ENCODE measurements at places on chromosomes 11 and 22.

DNA sequence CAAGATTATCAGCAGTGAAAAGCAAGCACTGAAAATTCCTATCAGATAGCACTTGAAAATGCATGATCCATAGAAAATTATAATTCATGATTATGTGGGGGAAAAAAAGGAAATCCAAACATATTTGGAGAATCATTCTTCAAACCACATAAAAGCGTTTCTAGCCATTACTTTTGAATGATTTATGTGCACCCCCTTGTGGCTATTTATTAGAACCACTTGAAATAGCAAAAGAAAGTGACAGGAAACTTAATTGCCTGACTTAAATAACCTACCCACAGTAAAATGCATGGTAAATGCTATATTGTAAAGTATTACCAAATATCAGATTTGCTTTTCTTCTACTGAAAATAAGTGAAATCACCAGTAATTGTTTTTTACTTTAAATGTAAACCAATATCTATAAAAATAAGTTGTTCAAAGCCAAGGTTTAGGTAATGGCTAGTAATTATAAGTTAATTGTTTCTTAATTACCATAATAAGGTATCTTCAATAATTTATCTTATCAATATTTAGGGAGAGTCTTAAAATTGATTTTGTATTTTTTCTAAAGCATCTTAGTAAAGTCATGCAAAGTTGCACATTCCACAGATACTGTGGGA, 168.5 kb downstream of the ARHGAP42 start:
- no peak for DNase-seq

DNA sequence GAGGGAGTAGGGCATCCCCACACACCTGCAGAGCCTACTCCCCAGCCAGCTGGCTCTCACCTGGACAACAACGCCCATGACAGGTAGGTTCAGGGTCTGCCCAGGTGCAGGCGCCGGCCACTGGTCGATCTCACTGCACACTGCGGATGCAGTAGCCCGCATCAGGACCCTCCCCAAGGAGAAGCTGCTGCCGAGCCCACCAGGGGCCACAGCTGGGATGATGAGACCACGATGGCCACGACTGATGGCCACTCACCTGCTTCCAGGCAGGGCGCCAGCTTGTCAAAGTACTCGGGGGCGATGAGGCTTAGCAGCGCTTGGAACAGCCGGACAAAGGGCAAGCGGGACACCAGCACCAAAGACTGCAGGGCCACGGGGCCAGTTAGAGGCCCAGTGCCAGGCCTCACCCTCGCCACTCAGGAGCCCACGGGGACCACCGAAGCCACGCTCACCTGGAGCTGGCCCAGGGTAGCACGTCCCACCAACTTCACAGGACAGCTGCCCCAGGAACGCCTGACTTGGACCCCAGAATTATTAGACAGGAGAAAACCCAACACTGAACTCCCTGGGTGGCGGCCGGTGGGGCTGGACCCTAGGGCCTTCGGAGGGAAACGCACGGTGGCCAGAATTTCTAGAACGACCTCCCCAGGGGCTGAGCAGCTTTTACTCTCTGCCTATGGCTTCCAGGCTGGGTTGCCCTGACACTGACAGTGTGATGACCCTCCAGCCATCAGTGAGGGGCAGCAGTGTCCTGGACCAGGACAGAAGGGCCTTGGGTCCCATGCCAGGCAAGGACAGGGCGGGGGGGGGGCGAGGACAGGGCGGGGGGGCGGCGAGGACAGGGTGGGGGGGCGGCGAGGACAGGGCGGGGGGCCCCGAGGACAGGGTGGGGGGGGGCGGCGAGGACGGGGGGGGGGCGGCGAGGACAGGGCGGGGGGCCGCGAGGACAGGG, 8.9 kb upstream of the PLXNB2 start:
- no peak for DNase-seq

DNA sequence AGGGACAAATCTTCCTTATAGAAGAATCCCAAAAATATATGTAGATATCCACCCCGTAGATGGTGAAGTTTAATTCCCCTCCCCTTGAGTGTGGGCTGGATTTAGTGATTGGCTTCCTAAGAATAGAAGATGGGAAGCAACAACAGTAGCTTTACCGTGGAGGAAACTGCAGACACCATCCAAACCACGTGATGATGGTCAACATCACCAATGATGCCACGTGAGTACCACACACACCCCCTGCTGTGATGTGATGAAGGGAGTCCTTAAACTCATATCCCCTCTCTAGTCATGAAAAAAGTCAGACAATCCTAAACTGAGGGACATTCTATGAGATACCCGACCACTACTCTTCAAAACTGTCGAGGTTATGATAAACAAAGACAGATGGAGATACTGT, 76.4 kb upstream of the SLC22A12 start:
- DNase-seq: no peak

- no peak for DNase-seq
Measured at GRCh38 chr11:87970762-87971161, 204.5 kb downstream of the RAB38 start.

GRCh38 chr22:31094741-31095140, 12.6 kb downstream of the SELENOM start:
- DNase-seq: no peak

- DNase-seq: no peak
Measured at GRCh38 chr11:11747570-11747969, 94.2 kb upstream of the USP47 start.

GRCh38 chr11:116694349-116694725, 78.5 kb downstream of the BUD13 start:
- no peak for DNase-seq

DNA sequence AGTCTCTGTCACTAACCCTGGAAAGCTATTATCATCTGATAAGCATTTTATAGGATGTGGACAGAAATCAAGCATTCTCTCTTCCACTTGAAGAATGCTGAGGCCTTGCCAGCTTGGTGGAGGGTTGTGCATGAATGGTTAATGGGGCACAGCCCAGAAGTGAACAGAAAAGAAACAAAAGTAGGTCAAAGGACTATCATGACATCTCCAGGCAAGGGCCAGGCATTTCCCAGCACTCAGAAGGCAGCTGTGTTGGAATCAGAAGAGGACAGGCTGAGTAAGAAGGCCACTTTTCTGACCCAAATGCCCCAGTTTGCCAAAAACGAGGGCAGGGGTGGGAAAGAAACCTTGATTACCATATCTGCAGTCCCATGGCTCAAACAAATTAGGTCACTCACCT, 12.4 kb downstream of the TENM4 start:
- no peak for DNase-seq

DNA sequence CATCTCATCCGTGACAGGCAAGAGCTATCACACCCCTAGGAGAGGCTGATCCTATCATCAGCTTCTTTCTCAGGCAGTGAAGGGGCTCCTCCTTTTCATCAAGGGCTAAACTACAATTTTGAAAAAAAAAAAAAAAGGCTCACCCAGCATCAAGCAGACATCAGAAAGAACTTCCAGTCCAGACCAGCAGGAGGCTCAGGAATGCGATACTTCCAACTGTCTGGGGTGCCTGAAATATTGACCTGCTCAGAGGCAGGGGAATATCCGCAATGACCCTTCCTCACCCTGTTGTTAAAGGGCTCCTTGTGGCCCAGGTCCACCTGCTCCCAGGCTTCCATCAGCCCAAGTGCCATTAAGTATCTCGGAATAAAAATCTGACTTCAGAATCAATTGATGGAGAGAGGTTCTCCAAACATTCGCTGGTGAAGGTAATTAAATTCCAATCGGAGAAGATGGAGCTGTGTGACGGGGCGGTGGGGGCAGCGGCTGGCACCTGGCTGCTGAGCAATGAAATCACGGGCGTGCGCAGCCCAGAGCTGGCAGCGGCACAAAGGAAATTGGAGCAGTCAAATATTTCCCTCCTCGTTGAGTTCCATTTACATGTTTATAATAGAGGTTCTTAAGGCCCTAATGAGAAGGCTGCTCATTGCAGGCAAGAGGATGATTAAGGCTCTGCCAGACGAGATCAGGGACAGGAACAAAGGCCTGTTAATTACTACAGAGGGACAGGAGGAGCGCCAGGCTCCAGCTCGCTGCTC, 69.0 kb upstream of the THY1 start:
- DNase-seq: no peak

DNA sequence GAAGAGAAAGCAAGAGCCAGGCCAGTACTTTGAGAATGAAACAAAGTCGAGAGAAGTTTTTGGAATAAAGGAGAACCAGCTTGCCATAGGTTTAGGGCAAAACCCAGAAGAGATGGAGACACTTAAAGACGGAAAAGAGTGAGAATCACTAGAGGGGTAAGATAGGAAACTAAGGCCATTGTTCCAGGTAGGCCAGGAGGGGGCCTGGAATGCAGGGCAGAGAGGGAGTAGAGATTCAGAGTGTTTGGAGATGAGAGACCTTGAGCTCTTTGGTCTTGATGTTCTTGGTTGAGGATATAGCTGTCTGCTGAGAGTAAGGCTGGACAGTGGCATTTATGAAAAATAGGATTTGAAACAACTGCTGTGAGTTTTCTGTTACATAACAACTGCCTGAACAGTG, 263.3 kb upstream of the POU2AF2 start:
- DNase-seq: no peak

- DNase-seq: no peak
Measured at GRCh38 chr11:11669233-11669846, 47.5 kb upstream of the GALNT18 start.

DNA sequence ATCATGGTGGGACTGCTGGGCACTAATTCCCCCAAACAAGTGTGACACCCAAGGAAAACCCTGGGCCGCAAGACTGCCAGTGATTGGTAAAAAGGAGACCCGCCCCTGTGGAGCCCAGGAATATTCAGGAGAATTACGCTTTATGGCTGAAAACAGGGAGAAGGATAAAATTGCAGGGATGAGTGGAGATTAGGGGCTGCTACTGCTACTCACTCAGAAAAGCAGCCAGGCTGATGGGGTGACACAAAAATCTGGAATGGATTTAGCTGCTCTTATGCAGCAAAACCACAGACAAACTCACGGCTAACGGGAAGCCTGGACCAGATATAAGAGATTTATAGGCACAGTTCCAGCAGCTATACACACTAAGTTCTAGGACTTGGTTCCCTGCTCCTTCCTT, 4.4 kb upstream of the FBXO3 start:
- no peak for DNase-seq

DNA sequence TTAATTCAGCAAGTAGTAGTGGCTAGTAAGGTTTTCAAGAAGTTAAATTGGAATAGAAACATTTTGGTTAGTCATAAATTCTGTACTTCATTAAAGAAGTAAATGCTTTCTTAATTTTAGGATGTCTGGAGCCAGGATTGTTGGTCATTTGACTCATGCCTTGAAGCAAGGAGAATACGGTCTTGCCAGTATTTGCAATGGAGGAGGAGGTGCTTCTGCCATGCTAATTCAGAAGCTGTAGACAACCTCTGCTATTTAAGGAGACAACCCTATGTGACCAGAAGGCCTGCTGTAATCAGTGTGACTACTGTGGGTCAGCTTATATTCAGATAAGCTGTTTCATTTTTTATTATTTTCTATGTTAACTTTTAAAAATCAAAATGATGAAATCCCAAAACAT, 25.8 kb downstream of the ACAT1 start:
- no peak for DNase-seq

- no peak for DNase-seq
Measured at GRCh38 chr11:23725752-23726151, 771.1 kb upstream of the LUZP2 start.

- no peak for DNase-seq
Measured at GRCh38 chr22:32994041-32994830, 63.9 kb downstream of the SYN3 start.

GRCh38 chr11:75195167-75195962, 44.5 kb downstream of the SLCO2B1 start:
- DNase-seq: no peak

DNA sequence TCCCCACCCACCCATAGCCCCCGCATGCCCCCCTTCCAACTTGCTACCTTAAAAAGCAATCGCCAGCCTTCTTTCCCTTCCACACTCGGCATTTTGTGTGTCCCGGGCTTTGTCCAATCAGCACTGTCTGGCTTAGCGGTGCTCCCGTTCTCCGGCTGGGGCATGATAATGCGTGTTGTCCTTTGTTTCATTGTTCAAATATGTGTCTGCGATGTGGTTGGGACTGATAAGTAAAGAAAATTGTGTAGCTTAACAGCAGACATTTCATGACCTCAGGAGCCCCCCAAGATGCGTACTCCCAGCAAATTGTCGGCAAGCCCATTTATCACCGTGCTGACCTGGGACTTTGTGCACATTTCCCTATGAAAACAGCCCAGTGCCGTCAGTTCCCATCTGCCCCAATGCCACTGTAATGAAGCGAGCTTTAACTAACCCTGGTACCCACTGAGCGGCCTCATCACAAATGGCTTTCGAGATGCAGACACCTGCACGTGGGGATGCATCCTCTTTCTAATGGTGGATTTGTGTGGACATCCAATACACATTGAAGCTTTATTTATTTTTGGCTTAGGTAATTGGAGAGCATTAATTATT, 167.0 kb upstream of the E2F8 start:
- DNase-seq: no peak

GRCh38 chr11:71433648-71434450, 14.3 kb downstream of the DHCR7 start:
- no peak for DNase-seq

- no peak for DNase-seq
Measured at GRCh38 chr11:116678887-116679286, 93.9 kb downstream of the BUD13 start.

- no peak for DNase-seq
Measured at GRCh38 chr22:20803696-20804324, 29.9 kb downstream of the SERPIND1 start.

GRCh38 chr11:116901211-116901610, 63.8 kb upstream of the APOA1 start:
- DNase-seq: no peak

- DNase-seq: no peak
Measured at GRCh38 chr22:37218399-37218770, 6.1 kb upstream of the SSTR3 start.

- DNase-seq: no peak
Measured at GRCh38 chr11:117089685-117090084, 8.5 kb downstream of the SIK3 start.

- DNase-seq: no peak
Measured at GRCh38 chr11:44120169-44120568, 24.7 kb downstream of the EXT2 start.

GRCh38 chr11:77558380-77558779, 31.4 kb upstream of the AQP11 start:
- DNase-seq: no peak

DNA sequence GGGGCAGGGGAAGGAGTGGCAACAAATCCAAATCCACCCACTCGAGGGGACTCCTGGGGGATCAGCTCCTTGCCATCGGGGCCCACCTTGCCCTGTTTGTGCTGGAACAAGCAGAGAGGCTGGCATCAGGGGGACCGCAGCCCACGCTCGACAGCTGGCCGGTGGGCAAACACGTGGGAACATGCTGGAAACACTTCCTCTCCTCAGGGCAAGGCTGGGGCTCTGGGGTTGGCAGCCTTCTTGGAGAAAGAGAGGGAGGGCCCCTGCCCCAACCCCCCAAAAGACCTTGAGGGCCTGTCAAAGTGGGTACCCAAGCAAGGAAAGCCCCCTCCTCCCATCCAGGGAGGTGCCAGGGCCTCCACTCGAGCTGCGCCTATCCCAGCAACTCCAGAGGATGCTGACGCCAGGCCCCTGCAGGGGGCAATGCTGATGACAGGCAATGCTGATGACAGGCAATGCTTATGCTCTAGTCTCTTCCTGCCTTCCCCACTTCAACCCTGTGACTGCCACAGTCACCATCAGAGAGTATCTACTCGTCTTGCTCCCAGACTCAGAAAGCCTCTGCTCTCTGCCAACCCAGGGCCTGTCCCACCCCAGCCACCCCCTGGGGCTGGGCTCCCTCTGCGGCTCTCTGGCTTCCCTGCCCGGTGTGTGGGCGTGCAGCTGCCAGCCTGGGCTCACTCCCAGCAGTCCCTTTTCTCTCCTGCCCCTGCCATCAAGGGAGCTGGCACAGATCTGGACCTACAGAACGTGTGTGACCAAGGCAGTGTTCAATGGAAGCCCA, 6.0 kb downstream of the ESS2 start:
- no peak for DNase-seq

- DNase-seq: no peak
Measured at GRCh38 chr11:4180441-4181183, 86.0 kb downstream of the RRM1 start.

All from stimulated activated CD4-positive, alpha-beta T cell treated with anti-CD3 and anti-CD28 coated beads, Interleukin-1b, Interleukin-23, amount 100 ng/mL, for 24 hours (primary cell).